ENCODE measurements at places on chromosomes 11 and 22.

- no peak for DNase-seq
These were observed 493.7 kb upstream of the CCDC90B start for GRCh38 chr11:83779876-83780275.

DNA sequence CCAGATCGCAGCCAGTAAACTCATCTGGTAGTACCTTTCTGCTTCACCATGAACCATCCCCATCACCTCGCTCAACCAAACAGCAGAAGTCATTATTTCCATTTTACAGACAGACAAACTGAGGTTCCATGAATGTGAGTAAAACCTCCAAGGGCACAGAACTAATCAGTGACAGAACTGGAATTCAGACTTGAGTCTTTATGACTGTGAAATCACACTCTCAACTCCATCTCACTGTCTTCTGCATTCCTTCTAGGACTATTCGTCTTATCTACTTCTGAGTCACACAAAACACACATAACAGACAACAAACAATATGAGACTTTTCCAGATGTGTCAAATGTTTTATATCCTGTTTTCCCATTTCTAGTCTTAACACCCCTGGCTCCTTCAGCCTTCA is 9.3 kb upstream of the NUP50 start:
- no peak for DNase-seq

DNA sequence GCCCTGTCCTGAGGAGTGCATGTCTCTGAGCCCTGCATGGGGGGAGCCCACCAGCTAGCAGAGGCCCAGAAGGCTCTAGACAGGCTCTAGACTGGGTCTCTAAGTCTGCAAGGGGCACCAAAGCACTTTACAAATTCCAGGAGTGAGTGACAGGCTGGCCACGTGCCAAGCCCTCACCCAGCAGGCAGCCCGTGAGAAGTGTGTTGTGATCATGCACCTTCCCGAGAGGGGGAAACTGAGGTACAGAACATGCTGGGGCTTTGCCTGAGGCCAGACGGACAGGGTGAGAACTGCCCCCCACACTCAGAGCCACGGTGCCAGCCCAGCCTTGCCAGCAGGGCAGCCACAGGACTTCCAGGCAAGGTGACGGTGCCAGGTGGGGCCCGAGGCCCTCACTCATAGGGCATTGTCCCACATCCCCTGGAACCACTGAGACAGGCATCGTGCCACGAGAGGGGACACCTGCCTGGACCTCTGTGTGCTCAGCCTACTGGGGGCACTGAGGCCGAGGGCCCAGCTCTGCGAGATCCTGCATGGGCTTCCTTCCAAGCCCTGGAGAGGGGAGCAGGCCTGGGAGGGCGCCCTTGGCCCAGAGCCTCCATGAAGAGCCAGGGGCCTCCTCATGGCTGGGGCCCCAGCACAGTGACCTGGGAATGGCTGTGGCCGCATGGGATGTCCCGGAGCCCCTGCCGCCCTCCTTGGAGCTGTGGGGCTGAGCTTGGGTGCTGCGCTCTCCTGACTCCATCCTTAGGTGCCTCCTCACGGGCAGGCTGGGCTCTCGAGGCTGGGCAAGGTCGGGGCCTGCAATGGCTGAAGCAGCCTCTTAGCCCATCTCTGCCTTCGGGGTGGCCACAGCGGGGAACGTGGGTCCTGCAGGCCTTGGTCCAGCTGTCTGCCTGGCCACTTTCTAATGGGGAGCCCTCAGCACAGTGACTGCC is 121.5 kb downstream of the KCNQ1OT1 start:
- DNase-seq, result no peak

DNA sequence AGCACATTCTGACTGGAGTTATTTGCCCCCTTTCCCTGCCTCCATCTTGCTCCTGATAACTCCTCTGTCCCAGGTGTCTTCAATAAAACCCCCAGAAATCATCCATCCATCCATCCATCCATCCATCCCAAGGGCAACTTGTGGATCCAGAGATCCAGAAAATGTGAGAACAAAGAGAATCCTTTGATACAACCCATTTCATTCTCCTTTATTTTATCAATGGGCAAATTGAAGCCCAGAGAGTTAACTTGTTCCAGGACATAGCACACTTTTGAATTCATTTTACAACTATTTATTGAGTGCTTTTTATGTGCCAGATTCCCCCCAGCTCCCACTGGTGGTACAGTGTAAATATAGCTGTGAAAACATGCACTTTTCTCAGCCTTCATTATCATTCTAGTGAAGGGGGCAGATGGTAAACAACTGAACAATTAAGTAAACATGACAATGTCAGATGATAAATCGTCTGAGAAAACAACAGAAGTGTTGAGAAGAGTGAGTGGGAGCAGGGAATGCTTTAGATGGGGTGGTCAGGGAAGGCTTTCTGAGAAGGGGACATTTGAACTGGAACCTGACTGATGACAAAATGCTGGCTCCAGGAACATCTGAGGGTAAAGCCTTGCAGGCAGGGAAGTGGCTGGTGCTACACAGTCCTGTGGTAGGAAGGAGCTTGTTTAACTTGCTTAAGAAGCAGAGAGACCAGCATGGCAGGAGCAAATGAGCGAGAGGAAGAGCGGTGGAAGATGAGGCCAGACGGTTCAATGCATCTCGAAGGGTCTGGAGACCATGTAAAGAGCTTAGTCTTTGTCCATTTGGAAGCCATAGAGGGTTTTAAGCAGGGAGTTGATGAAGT is 80.0 kb upstream of the TIMP3 start:
- DNase-seq, result no peak

DNA sequence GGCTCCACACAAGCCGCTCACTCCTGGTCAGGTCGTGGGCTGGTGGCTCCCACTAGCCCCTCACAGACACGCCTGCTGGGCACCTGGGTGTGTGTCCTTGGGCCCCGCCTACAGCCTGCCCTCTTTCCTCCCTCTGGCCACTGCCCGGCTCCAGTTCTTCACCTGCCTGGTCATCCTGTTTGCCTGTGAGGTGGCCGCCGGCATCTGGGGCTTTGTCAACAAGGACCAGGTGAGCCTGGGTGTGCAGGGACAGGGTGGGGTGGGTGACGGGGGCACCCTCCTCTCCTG is 5.8 kb upstream of the TSSC4 start:
- DNase-seq, result no peak

- DNase-seq, result no peak
These were observed 39.3 kb upstream of the TP53I11 start for GRCh38 chr11:44989831-44990566.

DNA sequence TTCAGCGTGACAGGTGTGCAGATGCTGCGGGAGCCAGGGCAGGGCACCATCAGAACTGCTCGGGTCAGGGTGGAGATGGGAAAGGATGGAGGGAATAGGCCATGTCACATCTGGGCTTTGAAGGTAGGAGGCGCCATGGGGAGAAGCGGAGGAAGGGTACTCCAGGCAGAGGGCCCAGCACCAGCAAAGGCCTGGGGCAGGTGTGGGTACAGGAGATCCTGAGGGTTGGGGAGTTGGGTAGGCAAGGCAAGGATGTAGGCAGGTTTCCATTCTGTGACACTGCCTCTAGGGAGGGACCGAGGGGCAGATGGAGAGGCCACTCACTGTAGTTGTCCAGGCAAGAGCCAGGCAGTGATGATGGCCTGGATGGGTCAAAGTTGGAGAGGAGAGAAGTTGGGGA is 8.5 kb downstream of the EMID1 start:
- DNase-seq, result no peak

GRCh38 chr11:86464509-86465221 is 90.0 kb downstream of the CCDC81 start:
- DNase-seq, result no peak

GRCh38 chr11:64754124-64754918 is 5.5 kb downstream of the PYGM start:
- DNase-seq, result no peak

GRCh38 chr22:27377501-27378295 is 423.9 kb downstream of the MN1 start:
- no peak for DNase-seq

DNA sequence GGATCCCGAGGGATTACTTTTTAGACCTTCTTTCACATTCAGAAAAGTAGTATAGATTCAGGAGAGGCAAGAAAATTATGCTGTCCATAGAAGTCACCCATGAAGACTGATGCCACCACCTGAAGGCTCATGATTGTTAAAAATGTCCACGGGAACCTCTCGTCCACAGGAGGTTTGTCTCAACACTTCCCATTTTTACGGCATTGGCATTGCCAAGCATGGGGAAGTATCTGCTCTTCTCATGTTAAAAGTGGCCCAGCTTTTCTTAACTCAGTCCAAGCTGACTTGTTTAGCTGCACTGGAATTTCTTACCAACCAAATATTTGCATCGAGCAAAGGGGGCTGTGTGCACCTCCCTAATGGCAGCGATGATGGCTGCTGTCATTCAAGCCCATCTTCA is 9.6 kb downstream of the CDPF1 start:
- no peak for DNase-seq

GRCh38 chr22:27097506-27097905 is 440.1 kb downstream of the MIAT start:
- no peak for DNase-seq

DNA sequence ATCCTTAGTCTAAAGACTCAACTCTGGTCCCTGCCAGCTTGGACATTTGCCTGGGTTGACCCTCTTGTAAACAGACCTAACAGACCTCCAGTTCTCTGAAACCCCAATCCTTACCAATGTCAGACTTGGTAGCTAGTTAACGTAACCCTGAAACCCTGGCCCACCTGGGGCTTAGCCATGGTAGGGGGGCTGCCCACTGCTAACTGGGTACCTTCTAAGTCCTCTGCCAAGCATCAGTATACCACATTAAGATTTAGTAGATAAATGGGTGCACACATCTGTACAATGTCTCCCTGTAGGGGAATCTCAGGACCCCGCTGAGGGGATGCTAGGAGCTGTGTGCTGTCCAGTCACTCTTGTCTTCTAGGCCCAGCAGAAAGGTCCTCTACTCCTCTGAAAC is 29.9 kb upstream of the TH start:
- DNase-seq, result no peak

DNA sequence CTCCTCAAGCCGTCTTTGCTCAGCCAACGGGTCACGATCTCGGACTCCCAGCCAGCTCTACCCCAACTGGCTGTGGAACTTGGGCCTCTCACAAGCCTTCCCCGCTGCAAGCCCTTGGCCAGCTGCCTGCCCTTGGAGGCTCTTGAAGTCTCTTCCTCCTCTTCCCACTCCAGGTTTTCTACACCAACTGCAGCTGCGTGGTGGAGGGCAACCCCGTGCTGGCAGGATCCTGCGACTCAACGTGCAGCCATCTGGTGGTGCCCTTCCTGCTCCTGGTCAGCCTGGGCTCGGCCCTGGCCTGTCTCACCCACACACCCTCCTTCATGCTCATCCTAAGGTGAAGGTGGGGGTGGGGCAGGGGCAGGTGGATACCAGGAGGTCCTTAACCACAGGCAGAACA is 40.5 kb upstream of the TPBGL start:
- DNase-seq, result no peak

DNA sequence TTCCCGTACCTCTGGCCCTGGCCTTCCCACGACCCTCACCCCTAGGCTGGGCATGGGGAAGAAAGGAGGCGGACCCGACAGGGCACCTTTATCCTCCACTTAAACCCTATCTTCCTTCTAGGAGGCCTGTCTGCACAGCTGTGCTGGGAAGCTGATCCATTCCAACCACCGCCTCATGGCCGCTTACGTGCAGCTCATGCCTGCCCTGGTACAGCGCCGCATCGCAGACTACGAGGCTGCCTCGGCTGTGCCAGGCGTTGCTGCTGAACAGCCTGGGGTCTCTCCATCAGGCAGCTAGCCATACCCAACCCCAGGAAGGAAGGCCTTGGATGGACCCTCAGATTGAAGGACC is 599 bp downstream of the TIMM10B start:
- no peak for DNase-seq

DNA sequence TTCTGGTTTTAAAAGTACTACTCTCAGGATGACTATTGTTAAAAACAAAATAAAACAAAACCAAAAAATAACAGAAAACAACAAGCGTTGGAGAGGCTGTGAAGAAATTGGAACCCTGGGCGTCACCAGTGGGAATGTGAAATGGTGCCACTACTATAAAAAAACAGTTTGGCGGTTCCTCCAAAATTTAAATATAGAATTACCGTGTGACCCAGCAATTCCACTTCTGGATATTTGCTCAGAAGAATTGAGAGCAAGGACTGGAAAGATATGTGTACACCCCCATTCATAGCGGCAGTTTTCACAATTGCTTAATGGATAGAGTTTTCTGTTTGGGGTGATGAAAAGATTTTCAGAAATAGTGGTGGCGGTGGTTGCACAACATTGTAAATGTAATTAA is 8.6 kb downstream of the APOA4 start:
- no peak for DNase-seq

DNA sequence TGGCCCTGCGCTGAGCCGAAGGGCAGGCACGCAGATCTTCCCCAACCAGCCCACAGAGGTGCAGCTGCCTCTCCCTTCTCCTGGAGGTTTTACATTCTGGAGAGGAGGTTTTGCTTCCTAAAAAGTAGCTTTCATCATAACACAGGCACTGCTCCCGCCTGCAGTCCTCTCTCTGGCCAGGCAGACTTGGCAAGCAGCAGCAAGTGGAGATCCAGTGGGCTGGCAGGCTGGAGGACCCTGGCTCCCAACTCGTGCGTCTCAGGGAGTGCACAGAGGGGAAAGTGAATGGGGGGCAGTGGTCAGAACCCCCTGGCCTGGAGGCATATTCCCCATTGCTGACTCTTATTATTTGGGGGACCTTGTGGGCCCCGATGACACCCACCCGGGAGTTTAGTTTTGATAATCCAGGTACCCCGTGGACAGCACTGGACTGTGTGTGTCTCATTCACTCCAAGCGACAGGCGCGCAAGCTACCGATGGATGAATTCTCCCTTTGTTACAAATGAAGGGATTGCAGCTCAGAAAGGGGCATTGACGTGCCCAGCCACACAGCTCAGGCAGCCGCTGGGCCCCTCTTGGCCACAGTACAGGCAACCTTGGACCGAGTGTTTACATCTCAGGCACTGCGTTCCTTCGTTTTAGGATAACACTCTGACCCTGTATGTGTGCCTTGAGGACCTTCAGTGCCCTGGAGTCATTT is 1223.9 kb downstream of the BRD1 start:
- DNase-seq, result no peak

GRCh38 chr11:64339286-64339685 is 718 bp upstream of the CCDC88B start:
- no peak for DNase-seq

- no peak for DNase-seq
These were observed 410.5 kb downstream of the TBC1D22A start for GRCh38 chr22:47172771-47173534.

DNA sequence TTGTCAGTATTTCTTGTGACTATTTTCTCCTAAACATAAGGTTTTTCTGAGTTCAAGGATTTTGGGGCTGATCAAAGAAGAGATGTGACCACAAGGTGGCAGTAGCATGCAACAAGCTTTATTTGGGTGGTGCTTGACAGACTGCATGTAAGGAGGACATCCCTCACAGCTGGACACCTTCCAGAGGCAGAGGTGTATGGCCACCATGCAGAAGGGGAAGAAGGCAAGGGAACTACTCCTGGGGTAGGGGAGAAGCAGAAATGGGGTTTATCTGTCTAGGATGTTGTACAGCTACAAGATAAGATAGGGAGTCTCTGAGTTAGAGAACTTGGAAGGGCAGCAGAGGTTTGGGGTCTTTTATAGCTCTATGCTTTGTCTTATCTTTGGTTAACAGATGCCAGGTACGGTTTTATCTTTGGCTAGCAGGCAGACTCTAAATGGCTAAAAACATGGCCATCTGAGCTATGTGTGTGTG is 5.1 kb upstream of the BIRC2 start:
- peak; percentile 71 for DNase-seq
